ENCODE measurements at places on chromosomes 12 and 14.
A peak's percentile ranks its signal among the peaks of the same experiment; 100 is the strongest.

GRCh38 chr12:5166976-5167375, 123.3 kb downstream of the KCNA5 start:
- no peak for DNase-seq

- no peak for DNase-seq
Measured at GRCh38 chr12:111455448-111456320, 50.0 kb downstream of the SH2B3 start.

- DNase-seq, result no peak
Measured at GRCh38 chr14:74202113-74202512, 37.1 kb upstream of the VSX2 start.

DNA sequence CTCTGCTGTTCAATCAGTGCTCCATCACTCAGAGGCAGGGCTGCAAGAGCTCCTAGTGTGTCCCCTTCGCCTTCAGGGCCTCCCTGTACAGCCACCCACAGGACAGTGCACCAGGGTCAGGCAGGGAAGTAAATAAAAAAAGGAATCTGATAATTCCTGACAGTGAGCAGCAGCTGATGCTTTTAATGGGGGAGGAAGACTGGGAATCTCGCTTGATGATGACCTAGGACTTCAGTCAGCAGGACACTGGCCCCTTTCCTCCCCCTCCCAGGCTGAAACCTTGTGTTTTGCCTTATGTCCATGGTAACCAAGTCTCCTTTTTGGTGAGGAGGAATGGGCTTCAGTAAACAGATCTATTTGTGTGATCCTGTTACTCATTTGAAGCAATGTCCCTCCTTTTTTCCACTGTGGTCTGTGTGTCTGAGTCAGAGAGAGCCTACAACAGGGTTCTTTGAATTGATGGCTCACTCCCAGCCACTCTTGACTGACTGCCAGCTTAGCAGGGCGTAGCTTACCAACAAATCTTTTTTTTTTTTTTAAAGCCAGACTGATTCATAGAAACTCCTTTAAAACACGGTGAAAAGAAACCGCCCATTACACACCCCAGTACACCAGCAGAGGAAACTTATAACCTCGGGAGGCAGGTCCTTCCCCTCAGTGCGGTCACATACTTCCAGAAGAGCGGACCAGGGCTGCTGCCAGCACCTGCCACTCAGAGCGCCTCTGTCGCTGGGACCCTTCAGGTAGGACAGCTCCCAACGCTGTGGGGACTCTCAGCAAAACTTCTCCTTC, at the start of gene EMP1:
EMP1 (plus strand) TSS at position 597 of the 792 bp plus-strand sequence. CDS start 14,785 bp downstream, outside the sequence.
- peak; percentile 25 for DNase-seq

- DNase-seq, result no peak
Measured at GRCh38 chr12:22115711-22116110, 69.7 kb downstream of the CMAS start.

DNA sequence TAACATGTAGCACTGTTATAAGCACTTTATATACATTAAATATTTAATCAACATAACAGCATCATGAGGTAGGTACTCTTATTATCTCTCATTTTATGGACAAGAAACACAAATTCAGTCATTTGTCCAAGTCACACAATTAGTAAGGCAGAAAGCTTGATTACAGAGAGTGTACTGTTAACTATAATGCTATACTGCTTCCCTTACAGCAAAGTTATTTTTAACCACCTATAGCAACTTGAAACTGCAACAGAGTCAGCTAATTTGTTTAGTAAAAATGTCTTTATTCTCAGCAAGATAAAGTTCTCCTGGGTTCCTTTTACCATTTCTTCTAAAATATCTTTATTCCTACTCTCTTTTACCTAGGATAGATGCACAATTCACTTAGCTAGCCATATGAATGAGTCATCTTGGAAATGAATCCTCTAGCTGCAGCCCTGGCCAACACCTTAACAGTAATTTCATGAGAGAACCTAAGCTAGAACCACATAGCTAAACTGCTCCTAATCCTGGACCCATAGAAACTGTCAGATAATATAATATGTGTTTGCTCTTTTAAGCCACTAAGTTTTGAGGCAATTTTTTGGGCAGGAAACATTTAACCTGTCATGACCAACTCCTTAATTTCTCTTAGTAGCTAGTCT, 90.2 kb upstream of the HECTD1 start:
- no peak for DNase-seq

GRCh38 chr12:57940915-57941164, 527 bp upstream of the ATP23 start:
- DNase-seq, result no peak

DNA sequence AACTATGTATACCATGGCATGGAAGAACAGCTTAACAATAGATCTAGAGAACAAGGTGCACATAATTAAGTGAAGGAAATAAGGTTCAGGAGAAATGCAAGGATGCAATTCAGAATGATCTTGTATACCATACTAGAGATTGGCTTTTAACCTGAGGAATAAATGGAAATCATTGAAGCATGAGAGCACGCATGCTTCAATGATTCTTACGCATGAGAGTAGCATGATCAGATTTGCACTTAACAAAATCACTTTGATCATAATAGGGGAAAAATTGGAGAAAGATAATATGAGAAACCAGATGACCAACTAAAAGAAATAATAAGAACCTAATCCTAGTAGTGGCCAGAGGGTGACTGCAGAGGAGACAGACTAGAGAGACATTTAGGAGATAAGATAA, 133.3 kb upstream of the FSCB start:
- no peak for DNase-seq

DNA sequence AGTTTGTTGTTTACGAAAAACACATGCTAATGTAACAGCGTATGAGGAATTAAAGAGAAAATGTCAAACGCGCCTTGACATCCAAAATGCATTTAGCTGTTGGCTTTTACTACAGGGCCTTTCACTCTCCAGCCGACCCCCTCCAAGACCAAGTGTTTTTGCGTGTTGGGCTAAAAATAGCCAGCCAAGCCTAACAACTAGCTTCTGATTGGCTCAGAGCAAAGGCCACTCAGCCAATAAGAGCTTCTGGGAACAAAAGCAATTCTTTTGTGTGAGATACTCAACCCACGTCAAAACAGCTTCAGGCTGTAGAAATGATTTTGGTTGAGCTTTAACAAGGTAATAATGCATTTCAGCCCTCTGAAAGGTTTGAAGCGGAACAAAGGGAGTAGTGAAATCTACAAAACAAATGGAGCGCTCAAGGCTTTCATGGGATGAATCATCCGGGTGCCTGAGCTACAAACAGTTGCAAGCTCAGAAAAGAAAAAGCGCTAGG, 198.7 kb upstream of the DCN start:
- no peak for DNase-seq

Measured in CD8-positive, alpha-beta memory T cell (primary cell).